ENCODE measurements at places on chromosomes 7 and 10. TPM values are rescaled to one million over a fixed set of nuclear protein-coding genes. Genes with fewer than 3 reads are reported as not detected.

- H3K4me3 ChIP-seq: peak overlapping the region; percentile 98
- H3K36me3 ChIP-seq: no peaks in the 10 kb centered on the region
- DNase-seq: no peak
- H3K4me1 ChIP-seq: peaks cover 19% of the 10 kb centered on the region
These were observed 453 bp downstream of the SFMBT2 start for GRCh38 chr10:7410301-7410861.

The SUN3 gene
- not detected for total RNA-seq

DNA sequence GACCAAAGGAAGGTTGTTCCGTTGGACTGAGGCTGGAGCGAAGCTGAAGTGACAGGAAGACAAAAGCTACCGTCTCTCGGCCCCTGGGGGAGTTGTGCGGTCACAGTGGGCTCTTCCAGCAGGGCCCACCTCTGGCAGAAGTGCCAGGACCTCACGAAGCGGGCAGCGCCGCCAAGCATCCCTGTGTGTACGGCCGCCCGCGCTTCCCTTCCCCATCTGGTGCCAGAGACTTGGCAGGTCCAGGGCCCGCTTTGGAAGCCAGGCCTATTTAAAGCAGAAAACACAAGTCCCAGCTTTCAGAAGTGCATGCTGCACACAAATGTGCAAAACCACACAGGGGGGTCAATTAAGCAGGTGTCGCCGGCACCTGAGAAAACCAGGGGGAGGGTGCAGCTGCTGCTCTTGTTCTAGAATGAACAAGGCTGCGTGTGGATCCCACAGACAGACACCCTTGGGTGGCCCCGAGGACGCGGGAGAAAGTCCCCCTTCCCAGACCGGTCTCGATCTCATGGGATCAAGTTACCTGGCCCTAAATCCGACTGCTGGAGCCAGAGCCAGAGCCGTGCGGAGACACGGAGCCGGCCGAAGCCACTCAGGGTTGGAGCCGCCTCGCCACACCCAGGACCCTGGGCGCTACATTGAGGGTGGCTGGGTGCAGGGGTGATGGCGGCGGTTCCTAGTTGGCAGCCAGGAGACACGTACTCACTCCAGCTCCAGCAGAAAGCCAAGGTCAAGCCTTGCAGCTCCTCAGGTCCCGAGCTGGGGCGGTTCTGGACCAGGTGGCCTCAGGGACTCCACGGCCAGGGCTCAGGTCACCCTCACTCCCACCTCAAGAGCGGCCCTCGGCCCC is 51.8 kb upstream of the PPP2R2D start:
- no peaks in the 10 kb centered on the region for H3K36me3 ChIP-seq
- peaks cover 19% of the 10 kb centered on the region for H3K27me3 ChIP-seq

- H3K27me3 ChIP-seq: peaks cover under 1% of the 10 kb centered on the region
- H3K27ac ChIP-seq: no peak overlapping the region
- no peak for DNase-seq
- no peaks in the 10 kb centered on the region for H3K36me3 ChIP-seq
These were observed 7.8 kb downstream of the ADAM12 start for GRCh38 chr10:126380352-126381076.

GRCh38 chr7:152414779-152415178 is 21.0 kb downstream of the KMT2C start:
- H3K4me3 ChIP-seq: no peak overlapping the region
- no peak overlapping the region for H3K27ac ChIP-seq
- no peak for DNase-seq
- H3K27me3 ChIP-seq: no peaks in the 10 kb centered on the region

DNA sequence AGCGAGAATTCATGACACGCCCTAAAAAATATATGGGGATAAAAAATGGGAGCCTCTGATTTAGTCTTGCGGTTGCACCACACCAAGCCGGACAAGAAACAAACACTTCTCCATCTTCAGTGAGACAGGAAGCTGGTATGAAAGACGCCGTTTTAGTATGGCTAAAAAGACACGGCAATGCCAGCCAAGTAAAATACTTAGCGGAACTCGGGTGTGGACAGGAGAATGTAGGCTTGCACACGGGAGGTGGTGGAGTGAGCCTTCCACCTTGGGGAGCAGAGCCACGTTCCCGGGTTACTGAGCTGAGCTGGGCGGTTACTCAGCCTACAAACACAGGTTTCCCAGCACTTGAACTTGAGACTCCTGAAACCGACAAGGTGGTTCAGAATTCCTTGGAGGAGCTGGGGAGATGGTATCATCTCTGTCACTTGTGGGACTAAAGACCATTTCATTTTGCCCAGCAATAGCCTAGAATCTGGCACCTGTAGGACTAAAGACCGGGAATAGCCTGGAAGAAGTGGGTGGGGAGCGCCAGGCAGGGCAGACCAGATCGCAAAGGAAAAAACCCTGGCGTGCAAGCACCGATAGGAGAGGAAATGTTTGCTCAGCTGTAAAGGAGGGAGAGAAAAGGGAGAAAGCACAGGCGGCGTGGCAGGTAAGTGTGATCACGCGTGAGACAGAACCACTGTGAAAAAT is 34.8 kb upstream of the SEPHS1 start:
- peaks cover 10% of the 10 kb centered on the region for H3K4me1 ChIP-seq
- H3K27ac ChIP-seq: peak overlapping the region; percentile 81
- H3K27me3 ChIP-seq: peaks cover 62% of the 10 kb centered on the region
- H3K4me3 ChIP-seq: peak overlapping the region; percentile 73
- no peak for DNase-seq

- no peaks in the 10 kb centered on the region for H3K27me3 ChIP-seq
- DNase-seq: no peak
- no peaks in the 10 kb centered on the region for H3K36me3 ChIP-seq
- no peaks in the 10 kb centered on the region for H3K4me1 ChIP-seq
- no peak overlapping the region for H3K27ac ChIP-seq
- H3K4me3 ChIP-seq: no peak overlapping the region
These were observed 52.1 kb downstream of the HDAC9 start for GRCh38 chr7:18547509-18548187.

- no peaks in the 10 kb centered on the region for H3K36me3 ChIP-seq
- H3K4me3 ChIP-seq: peak overlapping the region; percentile 94
- peaks cover 4% of the 10 kb centered on the region for H3K27me3 ChIP-seq
- H3K4me1 ChIP-seq: peaks cover 33% of the 10 kb centered on the region
- no peak for DNase-seq
- H3K27ac ChIP-seq: peak overlapping the region; percentile 27
These were observed 409 bp downstream of the DNMBP start for GRCh38 chr10:100009283-100009792.

The DYNC1I1 gene
- 0.12 TPM for total RNA-seq

All from T-helper 17 cell (primary cell).